ENCODE measurements at places on chromosomes 11 and 22. TPM values are rescaled to one million over a fixed set of nuclear protein-coding genes. Genes with fewer than 3 reads are reported as not detected.

MPPED1 gene
- total RNA-seq, result not detected

HBB gene
- not detected for total RNA-seq

NPTXR gene
- total RNA-seq, result 0.59 TPM

BLID gene
- 1.5 TPM for total RNA-seq

CCDC73 gene
- total RNA-seq, result not detected

PSMA1 gene
- 164 TPM for total RNA-seq

COMT gene
- 290 TPM for total RNA-seq

GUCY1A2 gene
- total RNA-seq, result 0.15 TPM

FGF3 gene
- total RNA-seq, result not detected

All from bronchus fibroblast of lung (primary cell).